ENCODE measurements at places on chromosomes 12 and 14. TPM values are rescaled to one million over a fixed set of nuclear protein-coding genes. Genes with fewer than 3 reads are reported as not detected.

DNA sequence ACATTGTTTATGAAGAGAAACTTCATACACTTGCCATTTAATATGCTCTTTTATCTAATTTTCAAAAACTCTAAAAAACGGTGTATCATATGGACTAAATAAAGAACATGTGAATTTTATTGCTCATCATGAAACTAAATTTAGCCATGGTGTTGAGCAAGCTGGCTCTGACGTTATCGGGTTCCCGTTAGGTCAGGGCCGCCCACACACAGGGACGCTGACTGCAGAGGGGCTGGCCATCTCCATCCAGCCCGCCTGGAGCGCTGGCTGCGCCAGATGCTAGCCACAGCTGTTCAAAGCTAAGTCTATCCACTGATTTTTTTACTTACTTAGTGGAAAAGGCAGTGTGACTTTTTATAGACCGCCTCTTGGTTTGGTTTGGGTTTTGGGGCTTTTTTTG lies 36.5 kb upstream of the DYNC1H1 start:
- H3K27ac ChIP-seq = no peak overlapping the region
- H3K4me3 ChIP-seq = no peak overlapping the region
- no peaks in the 10 kb centered on the region for H3K27me3 ChIP-seq
- peaks cover 2% of the 10 kb centered on the region for H3K36me3 ChIP-seq
- H3K4me1 ChIP-seq = no peaks in the 10 kb centered on the region

- no peak overlapping the region for H3K4me3 ChIP-seq
- no peaks in the 10 kb centered on the region for H3K36me3 ChIP-seq
- H3K4me1 ChIP-seq = no peaks in the 10 kb centered on the region
- H3K27me3 ChIP-seq = no peaks in the 10 kb centered on the region
- no peak overlapping the region for H3K27ac ChIP-seq
- peak; percentile 25 for DNase-seq
Observed at GRCh38 chr14:22653012-22653621, 9.0 kb upstream of the OR6J1 start.

DNA sequence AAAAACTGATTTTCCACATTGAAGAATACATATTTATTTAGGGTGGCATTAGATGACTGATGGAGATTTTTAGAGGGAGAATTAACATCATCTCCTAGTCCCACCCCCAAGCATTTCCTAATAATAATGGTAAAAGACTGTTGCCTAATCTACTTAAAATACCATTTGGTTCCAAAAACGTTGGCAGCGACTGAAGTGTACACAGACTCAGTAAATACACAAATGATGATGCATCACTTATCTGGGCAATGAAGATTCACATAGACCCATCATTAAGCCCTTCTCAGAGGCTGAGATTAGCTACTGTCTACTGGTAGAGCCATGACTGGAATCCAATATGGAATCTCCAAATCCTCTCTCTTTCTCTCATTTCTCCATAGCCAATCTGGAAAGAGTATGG lies 18.2 kb downstream of the RTN1 start:
- peaks cover 4% of the 10 kb centered on the region for H3K27me3 ChIP-seq
- H3K27ac ChIP-seq = no peak overlapping the region
- DNase-seq = no peak

- DNase-seq = no peak
- peaks cover 6% of the 10 kb centered on the region for H3K27me3 ChIP-seq
- H3K27ac ChIP-seq = no peak overlapping the region
- no peak overlapping the region for H3K4me3 ChIP-seq
- peaks cover 61% of the 10 kb centered on the region for H3K4me1 ChIP-seq
Observed at GRCh38 chr12:27551172-27551840, 27.3 kb downstream of the PPFIBP1 start.

DNA sequence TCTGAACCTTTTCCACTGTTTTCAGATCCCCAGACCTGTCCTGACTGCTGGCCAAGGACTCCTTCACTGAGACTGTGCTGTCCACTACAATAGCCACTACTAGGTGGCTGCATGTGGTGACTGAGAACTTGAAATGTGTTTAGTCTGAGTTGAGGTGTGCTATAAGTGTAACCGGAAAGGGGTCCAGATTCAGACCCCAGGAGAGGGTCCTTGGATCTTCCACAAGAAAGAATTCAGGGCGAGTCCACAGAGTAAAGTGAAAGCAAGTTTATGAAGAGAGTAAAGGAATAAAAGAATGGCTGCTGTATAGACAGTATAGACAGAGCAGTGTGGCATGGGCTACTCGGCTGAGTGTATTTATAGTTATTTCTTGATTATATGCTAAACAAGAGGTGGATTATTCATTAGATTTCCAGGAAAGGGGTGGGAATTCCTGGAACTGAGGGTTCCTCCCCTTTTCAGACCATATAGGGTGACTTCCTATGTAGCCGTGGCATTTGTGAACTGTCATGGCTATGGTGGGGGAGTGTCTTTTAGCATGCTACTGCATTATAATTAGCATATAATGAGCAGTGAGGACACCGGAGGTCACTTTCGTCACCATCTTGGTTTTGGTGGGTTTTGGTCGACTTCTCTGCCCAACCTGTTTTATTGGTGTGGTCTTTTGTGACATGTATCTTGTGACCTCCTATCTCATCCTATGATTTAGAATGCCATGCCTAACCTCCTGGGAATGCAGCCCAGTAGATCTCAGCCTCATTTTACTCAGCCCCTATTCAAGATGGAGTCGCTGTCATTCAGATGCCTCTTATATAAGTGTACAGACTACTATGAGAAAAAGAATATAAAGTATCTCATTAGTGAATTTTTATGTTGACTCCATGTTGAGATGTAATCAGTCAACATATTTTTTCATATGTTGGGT lies 70.0 kb upstream of the SRSF5 start:
- H3K4me3 ChIP-seq = peak overlapping the region; percentile 64
- DNase-seq = peak; percentile 49
- H3K36me3 ChIP-seq = peaks cover 45% of the 10 kb centered on the region

GRCh38 chr14:91669867-91670266 lies 62.0 kb downstream of the CATSPERB start:
- H3K4me3 ChIP-seq = no peak overlapping the region
- H3K27me3 ChIP-seq = no peaks in the 10 kb centered on the region
- no peak overlapping the region for H3K27ac ChIP-seq
- no peaks in the 10 kb centered on the region for H3K4me1 ChIP-seq

DNA sequence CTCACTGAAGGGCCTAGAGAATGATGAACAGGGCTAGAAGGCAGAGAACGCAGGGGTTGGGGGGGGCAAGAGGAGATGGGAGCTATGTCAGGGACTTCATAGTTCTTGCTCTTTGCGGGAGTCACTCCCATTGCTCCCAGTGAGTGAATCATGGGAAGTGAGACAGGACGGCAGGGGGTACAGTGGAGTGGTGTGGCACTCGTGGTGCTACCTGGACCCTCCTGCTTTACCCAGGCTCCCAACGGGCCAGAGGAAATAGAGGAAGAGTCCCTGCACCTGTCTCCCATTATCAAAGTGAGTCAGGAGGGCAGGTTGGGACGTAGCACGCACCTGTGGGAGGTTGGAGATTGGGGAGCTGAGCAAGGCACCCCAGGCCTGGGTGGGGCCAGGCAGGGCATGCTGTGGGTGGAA lies 1.3 kb upstream of the KRT8 start:
- peaks cover 2% of the 10 kb centered on the region for H3K27me3 ChIP-seq
- no peak overlapping the region for H3K27ac ChIP-seq
- no peaks in the 10 kb centered on the region for H3K36me3 ChIP-seq
- DNase-seq = no peak

DNA sequence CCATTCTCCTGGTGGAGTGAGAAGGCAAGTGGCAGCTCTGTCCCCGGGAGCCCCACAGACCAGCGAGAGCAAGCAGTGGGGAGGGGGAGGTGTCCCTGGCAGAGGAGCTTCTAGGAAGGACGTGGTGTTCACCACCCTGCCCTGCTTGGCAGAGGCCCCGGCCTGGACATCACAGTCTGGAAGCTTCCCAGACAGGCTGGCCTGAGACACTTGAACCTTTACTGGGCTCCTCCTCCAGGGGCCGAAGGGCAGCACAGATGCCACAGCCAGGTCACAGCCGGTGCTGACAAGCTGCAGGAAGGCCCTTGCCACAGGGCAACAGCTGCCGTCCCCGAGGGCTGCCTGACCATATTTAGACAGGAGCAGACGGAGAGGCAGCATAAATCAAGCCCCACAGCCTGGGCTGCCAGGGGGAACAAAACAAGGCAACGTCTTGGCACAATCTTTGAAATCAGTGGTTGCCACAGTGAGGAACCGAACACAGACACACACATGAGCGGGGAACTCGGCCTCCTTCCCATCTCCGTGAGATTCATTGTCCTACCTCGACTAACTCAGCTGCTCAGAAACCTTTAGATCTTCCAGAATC lies 28.5 kb downstream of the PRIMA1 start:
- no peak overlapping the region for H3K4me3 ChIP-seq
- no peaks in the 10 kb centered on the region for H3K4me1 ChIP-seq
- no peaks in the 10 kb centered on the region for H3K36me3 ChIP-seq
- DNase-seq = no peak

DNA sequence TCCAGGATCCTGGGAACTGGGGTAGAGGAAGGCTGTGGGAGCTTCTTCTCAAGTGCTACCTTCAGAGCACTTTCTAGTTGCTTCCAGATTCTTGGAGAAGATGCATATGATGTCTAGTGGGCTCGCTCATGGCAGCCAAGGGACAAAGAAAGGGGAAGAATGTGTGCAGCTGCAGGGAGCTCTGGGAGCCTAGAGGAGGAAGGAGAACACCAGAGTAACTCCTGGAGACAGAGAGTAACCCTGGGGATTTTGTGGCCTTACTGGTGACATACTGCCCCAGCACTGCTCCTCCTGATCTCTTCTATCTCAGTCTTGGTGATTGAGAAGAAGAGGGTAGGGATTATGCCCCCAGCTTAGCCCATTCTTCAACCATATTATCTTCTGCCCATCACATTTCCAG lies 10.3 kb upstream of the SP7 start:
- H3K4me1 ChIP-seq = peaks cover 23% of the 10 kb centered on the region
- no peak for DNase-seq
- H3K27me3 ChIP-seq = peaks cover 7% of the 10 kb centered on the region
- H3K27ac ChIP-seq = no peak overlapping the region
- H3K36me3 ChIP-seq = no peaks in the 10 kb centered on the region

The KIF5A gene
- total RNA-seq = 2.4 TPM

The TNS2 gene
- 3.1 TPM for total RNA-seq

The IFNG-AS1 gene
- 0.41 TPM for total RNA-seq

The EPYC gene
- not detected for total RNA-seq

Measured in activated T-helper 1 cell treated with anti-CD3 and anti-CD28 coated beads, Interleukin-12 subunit alpha, Interleukin-12 subunit beta, Interleukin-2, Interleukin-4 antibody, amounts not matched to agents 30 ng/mL and 10 ng/mL and 1 ng/mL, durations not matched to agents 14 hours and 24 hours and 36 hours (primary cell).